ENCODE measurements at places on chromosomes 1 and 21.

DNA sequence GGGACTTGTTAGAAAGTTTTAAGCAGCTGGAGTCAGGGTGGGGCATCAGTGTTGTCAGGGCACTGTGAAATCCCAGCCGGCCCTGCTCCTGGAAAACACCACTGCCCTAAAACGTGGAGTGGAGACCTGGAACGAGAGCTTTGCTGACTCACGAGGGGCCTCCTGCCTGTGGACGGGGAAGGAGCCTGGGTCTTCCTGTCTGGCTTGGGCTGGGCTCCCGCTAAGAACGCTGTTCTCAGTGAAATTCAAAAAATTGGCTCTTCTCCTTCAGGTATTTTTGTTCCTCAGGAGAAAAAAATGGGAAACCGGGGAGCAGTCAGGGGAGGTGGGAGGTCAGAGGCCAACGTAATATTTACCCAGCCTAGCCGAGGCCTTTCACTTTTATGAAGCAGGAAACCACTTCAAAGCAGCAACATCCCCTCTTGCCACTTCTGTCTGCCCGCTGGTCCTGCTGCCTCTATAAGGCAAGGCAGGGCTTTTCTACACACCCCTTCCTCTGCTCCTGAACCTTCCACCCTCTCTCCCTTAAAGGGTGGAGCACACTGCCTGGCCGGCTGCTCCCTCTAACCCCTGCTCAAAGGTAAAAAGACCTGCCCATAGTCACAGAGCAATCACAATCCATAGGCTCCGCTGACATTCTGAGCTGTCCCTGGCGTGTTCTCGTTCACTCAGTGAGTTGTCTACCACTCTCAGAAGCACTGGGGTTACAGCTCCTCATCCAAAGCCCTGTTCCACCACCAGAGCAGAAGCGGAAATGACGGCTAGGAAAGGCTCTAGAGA, 8.0 kb downstream of the PLXNA2 start:
- DNase-seq: no peak

DNA sequence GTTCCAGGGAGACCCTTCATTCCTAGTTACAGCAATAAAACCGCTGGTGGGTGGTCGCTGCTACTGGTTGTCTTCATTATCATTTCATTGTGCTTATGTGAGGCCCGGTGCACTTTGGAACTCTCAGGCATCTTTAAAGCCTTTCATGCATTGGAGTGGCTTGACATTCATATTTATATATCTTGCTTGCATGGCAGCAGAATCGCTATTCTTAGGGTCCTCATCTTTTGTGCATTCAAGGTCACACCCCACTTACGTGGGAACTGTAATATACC, 110.1 kb downstream of the ZBTB18 start:
- no peak for DNase-seq

DNA sequence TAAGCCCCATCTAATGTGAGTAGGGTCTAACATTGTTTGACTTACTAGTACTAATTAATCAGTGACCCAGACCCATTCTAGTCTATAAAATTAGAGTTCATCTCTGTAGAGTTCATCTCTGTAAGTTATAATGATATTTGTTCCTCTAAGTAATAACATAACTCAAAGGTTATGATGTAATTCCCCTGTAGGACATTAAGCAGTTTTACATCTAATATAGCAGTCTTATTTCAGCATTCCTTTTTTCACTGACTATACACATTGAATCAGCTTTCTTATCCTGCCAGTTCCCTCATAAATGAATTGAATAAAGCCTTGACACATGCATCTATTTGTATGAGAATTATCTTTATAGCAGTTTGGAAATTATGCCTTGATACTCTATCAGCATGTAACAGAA, 90.9 kb downstream of the SH3GLB1 start:
- DNase-seq: no peak

DNA sequence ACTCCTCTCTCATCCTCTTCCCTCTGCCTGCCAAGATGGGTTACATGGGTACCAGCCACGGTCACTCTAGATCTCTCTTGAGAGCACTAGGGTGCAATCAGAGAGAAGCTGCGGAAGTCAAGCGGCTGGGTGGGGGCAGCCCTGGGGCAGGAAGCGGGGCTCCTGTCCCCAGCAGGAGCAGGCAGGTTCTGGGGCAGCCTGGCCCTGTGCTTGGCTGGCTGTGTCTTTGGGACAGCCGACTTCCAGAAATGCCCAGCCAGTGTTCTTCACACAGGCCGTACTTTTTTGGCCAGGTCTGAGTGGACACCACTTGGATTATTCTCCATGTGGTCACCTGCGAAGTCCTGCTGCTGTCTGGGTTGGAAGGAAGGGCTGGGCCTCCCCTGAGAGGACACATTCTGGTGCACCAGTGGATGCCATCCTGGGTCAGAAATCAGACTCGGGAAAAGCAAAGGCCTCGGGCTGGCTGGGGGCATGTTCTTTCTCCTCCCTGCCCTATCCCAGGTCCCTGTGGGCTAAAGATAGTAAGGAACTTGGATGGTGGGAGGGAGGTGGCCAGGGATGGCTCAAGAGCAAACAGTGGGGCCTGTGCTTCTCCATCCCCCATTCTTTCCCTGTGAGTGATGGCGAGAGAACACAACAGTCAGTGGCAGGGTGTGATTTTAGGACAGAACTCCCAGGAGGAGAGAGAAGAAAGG, 93.7 kb downstream of the ITPKB start:
- peak; percentile 56 for DNase-seq

DNA sequence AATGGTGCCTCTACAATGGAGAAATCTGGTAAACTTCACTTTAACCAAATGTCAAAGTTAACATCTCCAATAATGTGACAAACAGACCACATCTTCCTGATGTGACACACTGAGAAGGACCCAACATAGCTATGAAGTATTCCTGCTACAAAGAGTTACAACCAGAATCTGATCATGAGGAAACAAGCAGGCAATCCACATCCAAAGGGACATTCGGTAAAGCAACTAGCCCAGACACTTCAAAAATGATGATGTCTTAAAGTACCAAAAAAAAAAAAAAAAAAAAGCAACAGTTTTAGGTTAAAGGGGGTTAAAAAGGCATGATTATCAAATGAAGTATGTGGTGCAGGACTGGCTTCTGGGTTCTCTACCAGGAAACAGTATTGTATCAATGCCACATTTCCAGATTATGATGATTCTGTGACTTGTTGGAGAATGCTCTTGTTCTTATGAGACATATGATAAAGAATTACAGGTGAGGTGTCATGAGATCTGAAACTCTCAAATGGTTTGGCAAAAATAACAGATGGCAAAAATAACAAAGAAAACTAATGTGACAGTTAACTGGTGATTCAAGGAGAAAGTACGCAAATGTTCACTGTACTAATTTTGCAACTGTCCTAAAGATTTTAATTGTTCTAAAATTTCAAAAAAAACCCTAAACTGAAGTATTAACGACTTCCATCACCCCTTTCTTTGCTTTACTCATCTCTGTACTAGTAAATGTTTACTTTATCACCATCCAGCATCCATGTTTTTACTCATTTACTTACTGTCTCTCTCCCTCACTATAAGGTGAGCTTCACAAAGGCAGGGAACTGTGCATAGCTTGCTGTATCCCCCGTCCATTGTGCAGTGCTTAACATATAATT, 2.8 kb downstream of the CD58 start:
- no peak for DNase-seq

DNA sequence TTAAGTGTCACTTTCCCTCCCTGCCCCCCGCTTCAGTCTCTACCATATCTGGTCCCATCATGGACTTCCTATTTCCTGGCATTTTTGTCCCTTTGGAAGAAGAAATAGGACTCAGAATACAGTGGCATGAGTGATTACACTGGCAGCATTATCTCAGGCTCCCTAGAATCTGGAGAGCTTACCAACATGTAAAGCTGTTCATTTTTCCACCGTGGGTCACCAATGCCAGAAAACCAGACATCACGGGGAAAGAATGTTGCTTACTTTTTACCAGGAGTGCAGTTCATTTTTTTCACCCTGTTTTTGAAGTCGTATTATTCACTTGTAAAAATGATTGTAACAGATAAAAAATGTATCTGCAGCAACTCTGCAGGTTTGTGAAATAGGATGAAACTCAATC, 44.8 kb downstream of the BACH1 start:
- DNase-seq: no peak

DNA sequence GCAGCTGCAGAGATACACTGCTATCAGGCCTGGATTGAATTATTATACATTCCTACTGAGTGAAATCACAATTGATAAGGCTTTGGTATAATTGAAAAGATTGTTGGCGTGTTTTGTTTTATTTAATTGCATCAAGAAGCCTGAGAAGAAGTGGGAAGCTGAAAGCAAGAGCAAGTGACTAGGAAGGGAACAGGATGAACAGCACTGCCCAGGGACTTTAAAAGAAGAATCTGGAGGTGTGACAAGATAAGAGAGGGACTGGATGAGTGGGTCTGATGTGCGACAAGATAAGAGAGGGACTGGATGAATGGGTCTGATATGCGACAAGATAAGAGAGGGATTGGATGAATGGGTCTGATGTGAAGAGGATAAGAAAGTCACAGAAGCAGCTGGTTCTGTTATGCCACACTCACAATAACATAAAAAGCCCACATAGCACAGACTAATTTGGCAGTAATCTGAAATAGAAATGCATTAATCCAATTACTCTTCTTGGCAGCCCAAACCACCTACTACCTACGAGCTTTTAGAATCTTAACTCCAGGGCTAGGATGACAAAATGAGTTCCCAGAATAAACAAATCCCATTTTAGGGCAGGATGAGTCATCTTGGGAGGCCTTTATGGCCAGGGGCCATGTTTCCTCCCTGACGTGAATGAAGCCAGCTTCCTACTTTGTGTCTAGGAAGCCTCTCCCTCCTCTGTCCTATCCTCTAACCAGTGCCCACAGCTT, 129.7 kb downstream of the DUSP10 start:
- no peak for DNase-seq

GRCh38 chr1:20640183-20640597, 6.9 kb downstream of the PINK1 start:
- no peak for DNase-seq

DNA sequence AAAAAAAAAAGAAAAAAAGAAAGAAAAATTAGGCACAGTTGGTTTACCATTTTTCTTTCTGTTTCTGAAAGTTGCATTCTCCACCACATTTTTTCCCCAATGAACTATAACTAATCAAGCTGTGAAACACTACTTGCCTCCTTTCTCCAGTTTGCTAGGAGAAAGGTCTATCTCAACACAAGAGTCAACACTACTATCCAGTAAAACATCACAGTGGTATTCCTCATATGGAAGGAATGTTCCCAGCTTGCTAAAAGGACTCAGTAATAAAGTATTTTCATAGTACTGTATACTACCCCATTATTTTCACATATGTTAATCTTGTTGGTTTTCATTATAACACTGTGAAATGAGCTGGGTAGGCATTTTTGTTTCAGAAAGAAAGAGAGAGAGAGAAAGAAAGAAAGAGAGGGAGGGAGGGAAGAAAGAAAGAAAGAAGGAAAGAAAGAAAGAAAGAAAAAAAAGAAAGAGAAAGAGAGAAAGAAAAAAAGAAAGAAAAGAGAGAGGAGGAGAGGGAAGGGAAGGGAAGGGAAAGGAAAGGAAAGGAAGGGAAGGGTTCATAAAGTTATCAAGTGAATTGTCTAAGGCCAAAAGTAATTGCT, 7.9 kb downstream of the PTGER3 start:
- no peak for DNase-seq

GRCh38 chr1:15219280-15220023, 27.6 kb upstream of the FHAD1 start:
- DNase-seq: no peak

- no peak for DNase-seq
Measured at GRCh38 chr1:236516929-236517704, 6.7 kb upstream of the LGALS8 start.

- DNase-seq: no peak
Measured at GRCh38 chr1:103087256-103087655, 21.1 kb downstream of the COL11A1 start.

GRCh38 chr1:234218078-234218477, 155.2 kb upstream of the COA6 start:
- DNase-seq: no peak

- no peak for DNase-seq
Measured at GRCh38 chr1:112982853-112983536, 27.0 kb upstream of the SLC16A1 start.

- no peak for DNase-seq
Measured at GRCh38 chr1:27531959-27532685, 42.2 kb upstream of the WASF2 start.

GRCh38 chr21:46203203-46203600, 18.9 kb upstream of the SPATC1L start:
- DNase-seq: peak; percentile 24

DNA sequence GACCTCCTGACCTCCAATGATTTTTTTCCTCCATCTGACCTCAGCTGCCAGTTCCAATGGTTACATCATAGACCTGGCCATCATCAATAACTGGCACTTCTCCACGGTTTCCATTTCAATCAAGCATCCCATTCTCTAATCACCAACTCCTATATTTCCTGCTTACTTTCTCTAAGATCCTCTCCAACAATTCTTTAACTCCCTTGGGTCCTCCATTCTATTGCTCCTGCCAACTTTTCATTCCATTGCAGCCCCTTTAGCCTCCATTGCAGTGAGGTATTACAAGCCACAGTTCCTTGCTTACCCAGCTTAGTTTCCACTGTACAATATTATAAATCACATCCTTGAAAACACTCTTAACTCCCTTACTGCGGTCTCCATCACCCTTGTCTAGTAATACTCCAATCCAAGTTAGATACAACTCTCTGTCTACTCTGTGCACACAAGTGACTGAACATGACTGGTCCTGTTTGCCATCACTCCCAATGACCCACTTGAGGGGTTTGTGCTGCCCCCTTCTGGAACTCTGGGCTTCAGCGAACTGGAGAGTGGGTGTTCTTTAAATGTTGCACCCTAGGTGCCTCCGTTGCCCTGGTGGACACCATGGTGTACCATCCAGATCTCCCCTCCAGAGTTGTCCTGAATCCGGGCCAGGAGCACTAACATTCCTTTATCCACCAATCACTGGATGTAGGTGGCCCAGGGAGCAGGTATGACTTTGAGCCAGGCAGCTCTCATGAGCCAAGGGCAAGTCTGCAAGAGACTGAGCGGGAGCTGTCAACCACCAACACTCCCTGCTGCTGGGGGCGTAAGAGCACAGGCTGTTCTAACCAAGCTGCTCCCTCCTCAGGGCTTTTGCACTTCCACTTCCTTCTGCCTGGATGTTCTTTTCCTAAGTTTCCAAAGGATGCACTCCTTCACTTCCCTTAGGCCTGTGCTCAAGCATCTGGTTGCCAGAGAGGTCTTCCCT, 3.7 kb upstream of the FNDC7 start:
- DNase-seq: no peak

DNA sequence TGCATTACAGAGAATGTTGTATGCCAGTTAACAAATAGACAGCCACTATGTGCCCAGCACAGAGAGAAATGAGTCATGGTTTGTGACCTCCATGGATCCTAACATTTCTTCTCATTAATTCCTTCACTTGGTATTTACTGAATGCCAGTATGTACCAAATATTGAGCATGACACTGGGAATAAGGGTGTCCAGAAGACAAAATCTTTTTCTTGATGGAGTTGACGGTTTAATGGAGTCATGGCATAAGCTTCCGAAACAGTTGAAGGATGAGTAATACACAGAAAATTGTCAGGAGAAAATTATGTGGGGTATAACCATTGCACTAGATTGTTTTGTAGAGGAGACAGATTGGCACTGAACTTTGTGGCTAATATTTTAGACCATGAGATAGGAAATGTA, 36.9 kb downstream of the PTGFR start:
- no peak for DNase-seq
